Esophagus muscularis mucosa (tissue), 4 donors: ENCODE measurements at places on chromosomes 1 and 21.

GRCh38 chr1:22524481-22524880 is 38.8 kb upstream of the EPHA8 start:
- no peak for DNase-seq

- DNase-seq = peak; percentile 78
Observed at GRCh38 chr1:177648138-177648537, 321.7 kb downstream of the SEC16B start.

DNA sequence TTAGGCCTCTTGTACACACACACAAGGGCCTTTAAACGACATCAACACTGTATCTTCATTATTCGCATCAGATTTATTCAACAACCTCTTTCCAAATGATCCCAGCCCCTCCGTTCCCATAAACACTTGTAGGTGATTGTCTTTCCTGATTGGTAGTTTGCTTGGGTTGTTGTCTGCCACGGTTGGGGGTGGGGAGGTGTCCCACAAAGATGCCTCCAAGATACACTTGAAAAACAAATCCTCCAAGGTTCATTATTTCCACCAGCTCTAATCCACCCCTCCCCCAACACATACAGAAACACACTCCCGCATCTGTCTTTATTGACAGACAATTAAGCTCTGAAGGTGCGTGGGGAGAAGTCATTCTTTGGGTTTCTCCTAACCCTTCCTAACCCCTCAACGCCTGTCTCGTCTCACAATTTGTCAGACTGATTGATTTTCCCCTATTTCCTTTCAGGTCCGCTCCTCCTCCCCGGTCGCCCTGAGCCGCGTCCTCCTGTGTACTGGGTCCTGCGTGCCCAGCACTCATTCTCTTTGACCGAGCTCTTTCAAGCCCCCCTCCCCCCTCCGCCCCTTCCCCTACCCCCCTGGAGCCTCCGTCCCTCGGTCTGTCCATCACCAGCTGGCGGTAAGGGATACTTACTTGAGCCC is 1.4 kb downstream of the WDR26 start:
- DNase-seq = no peak

DNA sequence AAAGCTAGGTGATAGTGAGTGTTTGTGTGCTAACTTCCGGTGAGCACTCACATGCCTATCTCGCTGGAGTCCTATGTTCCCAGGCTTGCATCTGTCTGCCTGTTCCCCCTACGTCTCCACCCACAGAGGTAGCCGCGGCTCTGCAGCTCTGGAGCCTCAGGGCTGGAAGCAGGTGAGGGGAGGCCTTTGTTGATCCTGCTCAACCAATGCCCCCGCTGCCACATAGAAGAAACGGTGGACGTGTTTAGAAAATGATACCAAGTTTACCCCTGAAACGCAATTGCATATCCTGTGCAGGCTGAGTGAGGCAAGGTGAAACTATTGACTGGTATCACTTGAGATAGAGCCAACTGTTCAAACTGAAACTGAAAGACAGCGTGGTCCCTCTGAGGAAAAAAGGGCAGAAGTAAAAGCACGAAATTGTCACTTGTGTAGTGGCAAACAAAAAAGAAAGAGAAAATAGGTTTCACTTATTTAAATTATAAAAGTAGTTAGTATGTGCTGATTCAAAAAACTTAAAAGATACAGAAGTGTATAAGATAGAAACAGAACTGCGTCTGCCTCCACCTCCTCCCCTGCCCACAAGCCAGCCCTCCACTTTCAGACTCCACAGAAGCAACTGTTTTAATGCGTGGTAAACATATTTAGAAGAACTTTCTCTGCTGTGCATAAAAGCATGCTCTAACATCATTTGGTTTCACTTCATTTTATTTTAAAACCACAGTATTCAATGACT is 38.6 kb upstream of the ETS2 start:
- no peak for DNase-seq

DNA sequence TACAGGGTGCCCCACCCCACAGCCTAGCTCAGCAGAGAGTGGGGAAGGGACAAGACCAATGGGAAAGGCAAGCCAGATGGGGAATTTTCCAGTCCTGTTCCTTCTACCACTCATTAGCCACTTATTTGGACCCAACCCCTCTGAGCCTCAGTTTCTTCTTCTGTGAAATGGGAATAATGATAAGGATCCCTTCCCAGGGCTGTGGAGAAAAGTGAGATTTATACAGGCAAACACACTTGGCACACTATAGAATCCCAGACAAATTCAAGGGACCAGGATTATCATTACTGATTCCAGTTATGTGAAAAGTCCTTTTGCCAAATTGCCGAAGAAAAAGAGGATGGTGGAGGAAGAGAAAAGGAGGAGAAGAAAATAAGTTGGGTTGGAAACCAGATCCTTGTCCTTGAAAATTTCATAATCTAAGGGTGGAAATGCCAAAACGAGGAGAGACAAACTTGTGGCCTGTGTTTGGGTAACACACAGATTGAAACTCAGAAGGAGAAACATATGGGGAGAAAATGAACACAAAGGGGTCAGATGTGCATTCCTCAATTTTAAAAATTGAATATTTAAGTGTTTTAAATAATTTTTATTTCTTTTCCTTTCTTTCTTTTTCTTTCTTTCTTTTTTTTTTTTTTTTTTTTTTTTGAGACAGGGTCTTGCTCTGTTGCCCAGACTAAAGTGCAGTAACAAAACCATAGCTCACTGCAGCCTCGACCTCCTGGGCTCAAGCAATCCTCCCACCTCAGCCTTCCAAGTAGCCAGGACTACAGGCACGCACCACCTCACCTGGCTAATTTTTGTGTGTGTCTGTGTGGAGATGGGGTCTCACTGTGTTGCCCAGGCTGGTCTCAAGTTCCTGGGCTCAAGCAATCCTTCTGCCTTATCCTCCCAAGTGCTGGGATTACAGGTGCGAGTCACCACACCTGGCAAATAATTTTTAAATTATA is 9.6 kb downstream of the CAPN2 start:
- no peak for DNase-seq

DNA sequence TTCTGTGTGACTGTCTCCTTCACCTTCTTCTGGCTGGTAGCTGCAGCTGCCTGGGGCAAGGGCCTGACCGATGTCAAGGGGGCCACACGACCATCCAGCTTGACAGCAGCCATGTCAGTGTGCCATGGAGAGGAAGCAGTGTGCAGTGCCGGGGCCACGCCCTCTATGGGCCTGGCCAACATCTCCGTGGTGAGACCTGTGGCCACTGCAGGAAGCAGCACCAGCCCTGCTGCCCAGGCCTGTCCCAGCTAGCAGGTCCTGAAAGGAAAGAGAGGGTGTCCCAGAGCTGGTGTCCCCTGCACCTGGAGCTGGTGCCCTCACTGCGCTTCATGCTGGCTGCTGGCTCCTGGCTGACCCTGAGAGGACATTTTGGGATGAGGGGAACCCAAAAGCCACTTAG is 5.9 kb upstream of the ATXN7L2 start:
- DNase-seq = no peak

GRCh38 chr1:2650967-2651645 is 18.3 kb upstream of the MMEL1 start:
- DNase-seq = no peak

DNA sequence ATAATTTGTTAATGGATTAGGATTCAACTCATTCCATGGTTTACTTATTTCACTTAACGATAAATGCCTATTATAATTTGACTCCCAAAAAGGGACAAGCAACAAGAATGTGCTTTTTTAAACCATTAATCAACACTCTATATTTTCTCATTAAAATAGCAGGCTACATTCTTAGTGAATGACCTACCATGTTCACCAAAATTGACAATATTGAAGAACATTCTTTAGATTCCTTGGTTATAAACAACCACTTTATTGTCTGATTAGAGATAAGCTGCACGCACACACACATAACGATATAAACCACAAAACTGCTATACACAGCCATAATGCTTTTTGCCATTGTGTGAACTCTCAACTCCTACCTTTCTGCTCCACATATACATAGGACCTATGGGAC is 75.4 kb upstream of the LRRC7 start:
- no peak for DNase-seq
